Renal cortex interstitium (tissue), 15 donors: ENCODE measurements at places on chromosomes 7 and 10. TPM values are rescaled to one million over a fixed set of nuclear protein-coding genes. Genes with fewer than 3 reads are reported as not detected.
A peak's percentile ranks its signal among the peaks of the same experiment; 100 is the strongest.

DNA sequence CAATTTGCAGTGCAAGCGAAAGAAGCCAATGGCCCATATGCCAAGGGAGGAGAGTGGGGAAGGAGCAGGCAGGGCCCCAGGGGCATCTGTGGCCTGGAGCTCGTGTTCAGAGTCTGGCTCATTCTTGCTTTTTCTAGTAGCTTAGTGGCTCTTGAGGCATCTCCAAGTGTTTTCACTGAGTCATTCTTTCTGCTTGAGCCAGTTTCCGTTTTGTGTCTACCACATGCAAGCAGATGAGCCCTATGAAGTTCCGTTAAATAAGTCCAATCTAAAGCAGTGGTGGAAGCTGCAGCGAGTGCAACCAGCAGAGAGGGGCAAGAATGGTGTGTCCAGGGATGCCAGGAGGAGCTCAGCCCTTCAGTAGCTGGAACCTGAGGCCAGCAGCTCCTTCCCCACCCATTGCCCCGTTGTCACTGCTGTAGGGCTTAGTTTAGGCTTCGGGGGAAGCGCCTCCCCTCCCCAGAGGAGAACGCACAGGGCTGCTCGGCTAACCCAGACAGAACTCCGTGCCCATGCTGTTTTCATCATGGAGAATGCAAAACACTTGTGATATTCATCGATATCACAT lies 57.4 kb upstream of the EBF3 start:
- DNase-seq = no peak

GRCh38 chr10:85983051-85983450 lies 383.5 kb downstream of the GRID1 start:
- no peak for DNase-seq

GRCh38 chr7:43694399-43694748 lies 34.9 kb downstream of the COA1 start:
- DNase-seq = no peak

DNA sequence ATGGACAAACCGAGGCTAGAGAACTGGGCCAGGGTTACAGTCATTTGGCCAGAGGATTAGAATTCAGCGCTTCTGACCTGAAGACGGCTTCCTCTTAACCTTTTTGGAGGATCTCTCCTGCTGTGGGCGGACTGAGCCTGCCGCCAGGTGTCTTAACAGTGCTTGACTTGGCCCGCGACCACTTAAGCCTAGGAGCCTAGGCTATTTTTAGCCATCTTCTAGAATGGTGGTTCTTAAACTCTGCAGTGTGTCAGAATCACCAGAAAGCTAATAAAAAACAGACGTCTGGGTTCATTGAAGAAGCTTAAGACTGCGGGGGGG lies 722 bp downstream of the MDH2 start:
- no peak for DNase-seq

DNA sequence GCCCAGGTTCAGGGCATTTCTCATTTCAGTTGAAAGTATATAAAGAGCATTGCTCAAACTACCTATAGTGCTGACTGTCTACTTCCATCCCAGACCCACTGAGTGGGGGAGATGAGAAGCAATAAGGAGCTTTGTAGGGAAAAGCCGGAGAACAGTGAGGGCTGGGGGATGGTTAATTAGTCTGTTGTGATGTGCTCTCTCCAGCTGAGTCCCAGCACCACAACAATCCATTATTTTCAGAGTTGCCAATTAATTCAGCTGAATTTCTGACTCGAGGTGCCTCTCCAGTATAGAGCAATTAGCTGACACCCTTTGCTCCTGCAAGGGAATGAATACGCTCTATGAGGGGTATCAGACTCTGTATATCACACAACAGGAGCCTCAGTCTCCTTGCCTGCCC lies 1118.6 kb downstream of the SORCS3 start:
- DNase-seq = no peak

DNA sequence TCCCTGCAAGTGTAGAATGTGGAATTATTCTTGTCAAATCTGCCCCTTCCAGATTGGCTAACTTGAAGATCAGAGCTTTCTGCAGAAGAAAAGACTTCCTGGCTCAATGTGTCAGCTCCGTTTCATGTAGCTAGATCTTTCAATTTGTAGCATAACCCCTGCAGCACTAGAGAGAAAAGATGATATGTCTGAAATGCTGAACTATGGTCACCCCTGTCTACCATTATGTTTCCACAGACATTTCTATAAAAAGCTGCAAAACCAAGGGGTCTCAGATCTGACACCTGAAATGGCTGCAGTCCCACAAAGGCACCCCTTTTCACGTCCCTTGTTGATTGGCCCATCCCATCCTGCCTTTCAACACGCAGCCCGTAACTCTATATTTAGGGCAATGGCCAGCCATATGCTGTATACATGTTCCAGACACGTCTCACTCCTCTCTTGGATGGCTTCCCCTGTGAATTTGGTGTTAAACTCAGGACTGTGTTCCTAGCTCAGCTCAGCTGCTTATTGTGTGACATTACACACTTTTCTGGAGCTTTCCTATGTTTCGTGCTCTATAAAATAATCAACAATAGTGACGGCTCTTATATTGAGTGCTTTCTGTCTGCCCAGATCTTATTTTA lies 648.6 kb upstream of the CELF2 start:
- no peak for DNase-seq

GRCh38 chr10:33152146-33152545 lies 182.3 kb downstream of the NRP1 start:
- no peak for DNase-seq

GRCh38 chr10:13099666-13100348 lies at the start of gene OPTN:
TSS of gene OPTN (plus strand) at chr10:13100163. CDS start at chr10:13109123, 8,960 bp downstream.
- DNase-seq = peak; percentile 81

- DNase-seq = no peak
Measured at GRCh38 chr10:17216217-17216900, 11.7 kb upstream of the VIM start.

DNA sequence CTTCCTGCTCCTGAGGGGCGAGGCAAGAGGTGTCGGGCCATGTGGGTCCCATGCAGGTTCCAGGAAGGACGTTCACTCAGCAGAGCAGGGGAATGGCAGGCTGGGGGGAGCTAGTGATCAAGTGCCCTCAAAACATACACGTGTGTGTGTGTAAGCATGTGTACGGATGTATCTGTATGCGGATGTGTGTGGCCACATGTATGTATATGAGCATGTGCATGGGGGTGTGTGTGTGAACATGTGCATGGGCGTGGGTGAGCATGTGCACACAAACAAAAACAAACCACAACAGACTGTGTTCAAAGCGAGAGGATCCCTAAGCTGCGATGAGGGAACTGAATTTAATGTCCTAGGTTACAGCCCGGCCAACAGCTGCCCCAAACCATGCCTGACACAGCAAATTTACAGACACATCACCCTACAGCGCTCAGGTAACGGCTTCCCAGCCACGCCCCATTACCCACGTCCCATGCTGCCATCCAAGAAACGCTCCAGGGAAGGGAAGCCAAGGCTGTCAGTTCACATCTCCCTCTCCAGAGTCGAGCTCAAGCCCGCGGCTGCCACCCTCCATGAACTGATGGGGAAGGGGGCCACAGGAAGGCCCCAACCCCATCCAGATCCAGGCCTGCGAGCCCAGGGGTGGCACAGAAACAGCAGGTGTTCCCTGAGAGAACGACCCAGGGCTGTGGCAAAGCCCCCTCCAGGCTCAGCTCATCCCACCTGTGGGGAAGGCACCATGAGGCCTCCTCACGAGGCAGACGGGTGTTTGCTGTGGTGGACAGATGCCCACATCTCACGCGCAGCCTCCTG lies 56.6 kb downstream of the PTPRN2 start:
- no peak for DNase-seq

DNA sequence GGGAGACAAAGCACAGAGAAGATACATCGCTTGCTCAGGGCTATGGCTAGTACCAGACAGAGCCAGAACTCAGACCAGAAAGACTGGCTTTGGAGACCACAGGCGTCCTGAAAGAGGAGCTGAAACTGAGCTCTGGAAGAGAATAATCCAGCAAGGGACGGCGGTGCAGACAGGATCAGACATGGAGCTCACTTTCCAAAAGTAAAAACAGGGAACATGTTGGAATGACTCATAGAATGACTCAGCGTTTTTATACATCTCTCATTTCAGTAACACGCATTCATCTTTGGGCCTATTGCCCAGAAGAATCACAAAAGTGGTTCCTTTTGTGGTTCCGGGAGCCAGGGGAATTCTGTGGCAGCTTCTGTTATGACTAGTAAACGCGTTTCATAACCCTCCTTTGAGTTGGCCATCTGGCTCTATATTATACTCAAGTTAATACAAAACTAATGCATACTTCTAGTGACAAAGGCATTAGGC lies 37.2 kb downstream of the PLEKHS1 start:
- no peak for DNase-seq

GRCh38 chr7:31084226-31084625 lies 32.1 kb downstream of the ADCYAP1R1 start:
- DNase-seq = no peak

DNA sequence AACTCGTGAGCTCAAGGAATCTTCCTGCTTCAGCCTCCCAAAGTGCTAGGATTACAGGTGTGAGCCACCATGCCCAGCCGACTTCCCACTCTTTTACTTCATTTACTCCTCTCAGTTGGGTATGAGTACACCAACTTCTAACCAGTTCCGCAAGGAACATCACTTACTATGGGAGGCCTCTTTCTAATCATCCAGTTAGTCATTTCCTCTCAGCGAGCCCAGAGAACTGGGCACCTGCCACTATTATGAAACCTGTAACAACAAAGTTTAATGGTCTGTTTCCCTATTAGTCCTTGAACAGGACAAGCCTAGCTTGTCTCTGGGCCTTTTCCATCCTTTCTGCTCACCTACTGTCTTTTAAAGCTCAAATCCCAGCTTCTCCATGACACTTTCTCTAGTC lies 88.8 kb downstream of the DNMBP start:
- DNase-seq = no peak

GRCh38 chr10:66218981-66219587 lies 706.8 kb upstream of the LRRTM3 start:
- no peak for DNase-seq

GRCh38 chr7:106075937-106076336 lies 36.2 kb downstream of the SYPL1 start:
- DNase-seq = no peak

DNA sequence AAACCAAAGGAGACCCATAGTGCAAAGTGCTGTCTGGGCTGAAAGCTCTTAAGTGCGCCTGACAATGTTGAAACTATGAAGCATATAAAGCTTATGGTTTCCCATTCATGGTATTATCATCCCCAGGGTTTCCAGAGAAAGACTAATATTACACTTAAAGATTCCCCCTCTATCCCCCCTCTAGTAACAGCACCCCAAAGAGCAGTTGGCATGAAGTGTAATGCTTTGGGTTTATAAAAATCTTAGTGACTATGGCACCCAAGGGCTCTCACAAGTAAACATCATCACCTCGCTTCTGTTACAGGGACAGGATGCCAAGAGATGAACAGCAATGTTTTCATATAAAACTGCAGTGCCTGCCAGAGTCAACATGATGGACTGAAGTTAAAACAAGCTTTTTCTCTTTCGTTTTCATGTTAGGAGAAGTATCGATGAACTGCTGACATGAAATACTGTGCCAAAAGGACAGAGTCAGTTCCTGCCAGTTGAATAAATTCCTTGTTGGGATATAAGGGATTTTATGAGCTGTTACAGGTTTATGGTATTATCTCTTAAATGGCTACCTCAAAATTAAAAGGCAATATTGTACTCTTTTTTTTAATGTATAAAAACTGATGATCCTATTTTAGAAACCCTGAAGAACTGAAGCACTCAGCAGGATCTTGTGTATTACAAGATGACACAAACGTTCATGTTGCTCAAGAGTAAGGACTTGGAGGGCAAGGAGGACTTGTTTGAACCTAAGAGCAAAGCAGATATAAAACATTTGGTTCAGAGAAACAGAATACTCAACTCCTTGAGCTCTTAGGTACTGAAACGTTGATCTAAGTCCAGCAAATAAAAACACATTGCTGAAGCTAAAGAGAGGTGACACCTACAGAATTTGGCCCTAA lies 203.7 kb upstream of the IMMP2L start:
- DNase-seq = no peak

- DNase-seq = no peak
Measured at GRCh38 chr10:131726967-131727366, 173.8 kb upstream of the PPP2R2D start.

GRCh38 chr10:100291356-100291755 lies 4.9 kb upstream of the BLOC1S2 start:
- DNase-seq = no peak

DNA sequence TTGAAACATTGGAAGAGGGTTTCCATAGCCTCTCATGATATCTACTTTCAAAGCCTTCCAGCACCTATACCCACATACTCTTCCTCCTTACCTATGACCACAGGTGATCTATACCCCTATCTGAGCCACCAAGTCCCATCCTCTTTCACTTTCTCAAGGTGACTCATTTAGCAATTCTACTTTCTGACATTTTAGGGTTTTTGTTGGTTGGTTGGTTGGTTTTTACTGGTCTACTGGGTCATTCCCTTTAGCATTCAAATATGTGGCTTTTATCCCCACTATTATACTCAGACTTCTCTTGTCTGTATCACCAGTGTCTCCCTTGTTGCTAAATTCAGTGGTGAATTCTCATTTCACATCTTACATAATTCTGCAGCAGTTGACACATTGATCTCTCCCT lies 130.4 kb upstream of the STEAP4 start:
- no peak for DNase-seq

The SPDYE2B gene
- polyA plus RNA-seq = 7.6 TPM

The FAM25C gene
- not detected for polyA plus RNA-seq

The CYP51A1 gene
- 99.3 TPM for polyA plus RNA-seq

The VAX1 gene
- polyA plus RNA-seq = not detected

The UCN3 gene
- polyA plus RNA-seq = 0.30 TPM

The OR2A5 gene
- polyA plus RNA-seq = not detected

The LRRC17 gene
- 86.7 TPM for polyA plus RNA-seq

The NOS3 gene
- 12.7 TPM for polyA plus RNA-seq
